ENCODE measurements at places on chromosomes 16 and 17.

GRCh38 chr16:54980821-54981220 lies 50.2 kb downstream of the IRX5 start:
- DNase-seq = no peak

DNA sequence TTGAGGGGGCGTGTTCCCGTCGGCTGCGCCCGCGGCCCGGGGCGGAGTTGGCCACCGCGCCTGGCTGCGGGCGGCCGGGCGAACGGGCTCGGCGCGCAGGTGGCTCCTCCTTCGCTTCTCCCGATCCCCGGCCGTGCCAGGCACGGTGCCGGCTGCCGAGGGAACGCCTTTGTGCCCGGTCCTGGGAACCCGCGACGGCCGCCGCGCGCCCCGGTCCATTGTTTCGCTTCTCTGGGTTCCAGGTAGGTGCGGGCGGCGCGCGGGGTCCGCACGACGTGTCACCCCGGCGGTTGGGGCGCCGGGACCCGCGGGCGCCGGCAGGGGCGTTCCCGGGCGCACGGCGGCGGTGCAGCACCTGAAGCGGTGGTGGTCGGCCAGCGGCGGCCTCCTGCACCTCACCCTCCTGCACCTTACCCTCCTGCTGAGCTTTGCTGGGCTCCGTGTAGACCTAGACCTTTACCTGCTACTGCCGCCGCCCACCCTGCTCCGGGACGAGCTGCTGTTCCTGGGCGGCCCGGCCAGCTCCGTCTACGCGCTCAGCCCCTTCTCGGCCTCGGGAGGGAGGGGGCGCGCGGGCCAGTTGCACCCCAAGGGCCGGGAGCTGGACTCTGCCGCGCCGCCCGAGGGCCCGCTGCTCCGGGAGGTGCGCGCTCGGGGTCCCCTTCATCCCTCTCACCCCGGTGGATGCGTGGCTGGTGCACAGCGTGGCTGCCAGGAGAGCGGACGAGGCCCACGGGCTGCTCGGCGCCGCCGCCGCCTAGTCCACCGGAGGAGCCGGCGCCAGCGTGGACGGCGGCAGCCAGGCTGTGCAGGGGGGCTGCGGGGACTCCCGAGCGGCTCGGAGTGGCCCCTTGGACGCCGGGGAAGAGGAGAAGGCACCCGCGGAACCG lies 99.9 kb downstream of the EFCAB13 start:
- DNase-seq = peak; percentile 3

DNA sequence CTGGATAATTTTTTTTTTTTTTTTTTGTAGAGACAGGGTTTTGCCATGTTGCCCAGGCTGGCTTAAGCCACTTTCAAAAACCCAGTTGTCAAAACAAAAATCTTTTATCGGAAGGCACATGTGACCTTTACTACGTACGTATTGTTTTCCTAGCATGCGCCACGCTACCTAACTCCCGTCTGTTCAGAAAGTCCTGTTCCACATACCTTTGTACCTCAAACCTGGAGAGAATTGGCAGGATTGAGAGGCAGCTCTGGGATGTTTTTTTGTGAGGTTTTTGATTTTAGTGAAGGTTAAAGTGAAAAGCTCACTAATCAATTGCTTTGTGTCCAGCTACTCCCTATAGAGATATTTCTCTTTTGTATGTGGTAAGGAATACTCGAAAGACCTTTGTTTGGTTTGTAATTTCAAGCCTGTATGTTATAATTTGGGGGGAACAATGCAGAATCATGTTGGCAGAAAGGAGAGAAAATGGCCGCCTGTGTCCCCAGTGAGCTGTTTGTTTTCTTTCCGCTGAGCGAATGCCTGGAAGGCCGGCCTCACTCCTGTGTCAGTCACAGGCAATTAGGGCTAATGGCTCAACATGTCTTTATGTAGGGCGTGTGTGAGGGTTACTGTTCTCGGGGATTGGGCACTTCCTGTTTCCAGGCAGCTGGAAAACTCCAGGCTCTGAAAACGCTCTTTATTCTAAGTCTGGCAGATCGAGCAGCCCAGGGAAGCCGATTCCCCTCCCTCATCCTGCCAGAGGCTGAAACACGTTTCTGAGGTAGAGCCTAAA lies 60.8 kb upstream of the CLEC18A start:
- DNase-seq = no peak

DNA sequence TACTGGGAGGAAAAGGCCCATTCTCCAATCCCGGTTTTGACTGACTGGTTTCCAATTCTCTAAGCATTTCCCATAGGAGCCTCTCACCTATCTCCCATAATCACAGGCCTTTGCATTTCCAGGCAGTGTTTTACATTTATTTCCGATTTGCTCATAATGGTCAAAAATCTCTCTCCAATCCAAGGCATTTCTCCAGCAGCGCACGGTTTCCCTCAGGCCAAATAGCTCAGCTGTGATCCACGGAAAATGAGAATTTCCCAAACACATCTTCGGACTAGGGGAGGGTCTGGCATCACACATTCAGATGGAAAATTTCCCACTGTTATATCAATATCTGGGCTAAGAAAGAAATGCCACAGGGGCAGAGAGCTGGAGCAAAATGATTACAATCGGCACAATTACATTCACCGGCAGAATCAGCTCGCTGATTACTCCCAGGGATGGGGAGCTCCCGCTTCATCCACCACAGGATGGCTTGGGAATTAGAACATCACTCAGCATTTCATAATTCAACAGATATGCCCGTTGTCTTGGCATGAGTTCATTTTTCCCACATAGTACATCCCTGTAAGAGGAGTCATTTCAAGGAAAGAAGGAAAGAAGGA lies 6.7 kb downstream of the PIPOX start:
- DNase-seq = no peak

DNA sequence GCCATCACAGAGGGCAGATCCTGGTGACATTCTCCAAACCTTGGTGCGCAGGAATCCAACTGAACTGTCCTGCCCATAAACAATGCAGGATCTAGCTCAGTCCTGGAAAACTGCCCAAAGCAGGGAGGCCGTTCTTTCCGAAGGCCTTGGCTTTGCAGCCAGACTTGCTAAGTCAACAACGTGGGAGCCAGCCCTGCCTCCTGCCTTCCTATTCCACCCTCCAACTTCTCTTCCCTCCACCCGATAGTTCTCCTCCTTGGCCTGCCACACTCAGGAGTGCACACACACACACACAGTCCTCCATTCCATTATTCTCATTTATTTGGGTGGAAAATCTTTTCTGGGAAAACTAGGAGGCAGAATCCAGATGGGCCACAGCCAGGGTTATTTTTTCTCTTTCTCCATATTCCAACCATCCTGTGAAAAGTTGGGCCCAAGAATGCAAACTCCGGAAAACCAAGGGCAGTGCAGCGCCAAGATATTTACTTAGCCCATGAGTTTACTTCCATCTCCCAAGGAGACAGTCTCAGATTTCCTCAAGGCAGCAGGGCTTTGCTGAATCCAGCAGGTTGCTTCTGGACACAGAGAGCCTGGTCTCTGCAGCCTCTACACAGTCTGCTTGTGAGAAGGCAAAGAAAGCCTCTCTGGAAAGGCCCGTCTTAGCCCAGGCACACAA lies 15.8 kb downstream of the COPRS start:
- no peak for DNase-seq

- DNase-seq = no peak
Observed at GRCh38 chr16:72983728-72984350, 64.1 kb downstream of the ZFHX3 start.

DNA sequence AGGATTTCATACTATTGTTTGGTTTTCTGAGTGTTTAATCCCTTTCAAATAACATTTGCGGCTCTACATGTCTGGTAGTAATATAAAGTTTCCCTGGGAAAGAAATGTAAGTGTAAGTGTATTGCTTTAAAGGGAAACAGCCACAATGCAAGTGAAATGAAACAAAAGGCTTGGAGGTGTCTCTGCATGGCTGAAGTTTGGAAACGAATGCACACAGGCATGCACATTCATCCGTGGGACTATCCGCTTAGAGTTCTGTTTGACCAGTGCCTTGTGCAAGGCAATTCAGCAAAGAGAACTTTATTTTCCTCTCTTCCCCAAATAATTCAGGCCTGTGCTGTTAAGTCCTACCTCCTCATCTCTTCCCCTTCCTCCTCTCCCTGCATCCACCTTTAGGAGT lies 56.1 kb upstream of the MRTFB start:
- no peak for DNase-seq

- no peak for DNase-seq
Observed at GRCh38 chr16:88480829-88481228, 27.7 kb downstream of the ZFPM1 start.

DNA sequence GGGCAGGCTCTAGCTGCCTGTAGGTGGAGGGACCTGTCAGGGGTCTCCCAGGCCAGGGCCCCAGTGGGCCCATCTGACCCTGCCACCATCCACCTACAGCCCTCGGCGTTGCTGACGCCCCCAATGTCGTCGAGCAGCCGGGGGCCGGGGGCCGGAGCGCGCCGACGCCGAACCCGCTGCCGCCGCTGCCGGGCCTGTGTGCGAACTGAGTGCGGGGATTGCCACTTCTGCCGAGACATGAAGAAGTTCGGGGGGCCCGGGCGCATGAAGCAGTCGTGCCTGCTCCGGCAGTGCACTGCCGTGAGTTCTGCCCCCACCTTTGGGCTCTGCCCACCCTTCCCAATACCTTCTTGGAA lies 2.2 kb downstream of the FBXL19 start:
- no peak for DNase-seq

Measured in suppressor macrophage treated with lipopolysaccharide for 4 hours (primary cell).